ENCODE measurements at places on chromosomes 3 and 15. TPM values are rescaled to one million over a fixed set of nuclear protein-coding genes. Genes with fewer than 3 reads are reported as not detected.

The FAM107A gene
- total RNA-seq: not detected

The MYZAP gene
- not detected for total RNA-seq

The CKMT1B gene
- not detected for total RNA-seq

The SAMMSON gene
- not detected for total RNA-seq

The SNAP23 gene
- 50.7 TPM for total RNA-seq

The AZI2 gene
- 53.5 TPM for total RNA-seq

The CCR9 gene
- not detected for total RNA-seq

The CHD2 gene
- 129 TPM for total RNA-seq

The CDHR4 gene
- total RNA-seq: 0.08 TPM

The CELF6 gene
- total RNA-seq: 1.0 TPM

The VGLL3 gene
- total RNA-seq: not detected

The TCTA gene
- 24.8 TPM for total RNA-seq

The CYP19A1 gene
- total RNA-seq: not detected

The ZBED2 gene
- total RNA-seq: 3.6 TPM

The RAB7A gene
- 264 TPM for total RNA-seq

The CEMIP gene
- total RNA-seq: not detected

The IQGAP1 gene
- total RNA-seq: 222 TPM

The GOLGA6A gene
- not detected for total RNA-seq

The HYAL1 gene
- total RNA-seq: not detected

The GOLGA6D gene
- not detected for total RNA-seq

The SLC2A2 gene
- total RNA-seq: not detected

The SPINK8 gene
- total RNA-seq: not detected

The NEDD4 gene
- total RNA-seq: 11.1 TPM

The PROS1 gene
- 0.06 TPM for total RNA-seq

The TP63 gene
- total RNA-seq: 0.17 TPM

The SNTN gene
- total RNA-seq: not detected

All from activated CD4-positive, alpha-beta T cell treated with anti-CD3 and anti-CD28 coated beads, Interleukin-2, amount 10 ng/mL, durations not matched to agents 7 days and 5 days (primary cell).